ENCODE measurements at places on chromosomes 5 and 9. TPM values are rescaled to one million over a fixed set of nuclear protein-coding genes. Genes with fewer than 3 reads are reported as not detected.

Gene FGD3
- 95.7 TPM for total RNA-seq

DNA sequence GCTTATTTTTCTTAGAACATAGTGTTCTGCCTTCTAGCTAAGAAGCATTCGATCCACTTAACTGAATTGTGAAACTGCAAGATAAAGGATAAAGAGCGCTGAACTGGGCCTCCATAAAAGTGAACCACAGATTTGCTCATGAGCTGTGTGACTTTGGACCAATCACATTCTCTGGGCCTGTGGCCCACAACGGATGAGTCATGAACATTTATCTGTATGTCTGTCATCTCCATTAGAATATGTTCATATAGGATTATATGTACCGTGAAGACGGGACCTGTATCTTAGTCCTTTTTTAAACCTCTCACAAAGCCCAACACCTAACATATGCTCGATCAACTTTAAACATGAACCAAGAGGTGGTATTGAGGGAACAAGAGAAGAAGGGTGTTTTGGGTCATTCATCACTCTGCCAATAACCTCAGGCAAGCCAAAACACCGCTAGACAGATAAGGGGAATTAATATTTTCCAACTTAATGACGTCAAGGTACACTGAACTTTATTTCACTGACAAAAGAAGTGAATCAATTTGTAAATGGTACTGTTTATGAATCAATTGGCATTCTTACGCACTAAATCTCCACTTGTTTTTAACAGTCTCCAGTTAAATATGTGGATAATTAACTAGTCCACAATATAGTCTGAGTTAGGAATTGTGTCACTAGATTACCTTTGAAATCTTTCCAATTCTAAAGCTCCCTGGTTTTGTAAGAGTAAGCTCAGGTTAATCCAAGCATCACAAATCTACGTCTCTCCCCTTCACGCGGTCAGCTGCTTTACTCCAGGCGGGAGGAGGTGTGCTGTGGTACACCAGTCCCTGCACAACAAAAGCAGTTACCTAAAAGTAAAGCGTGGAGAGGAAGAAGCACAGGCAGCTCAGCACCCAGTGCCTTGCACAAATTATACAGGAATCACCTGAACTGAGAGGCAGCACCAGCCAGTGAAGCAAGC lies 1.6 kb downstream of the TMEM245 start:
- no peaks in the 10 kb centered on the region for H3K36me3 ChIP-seq
- no peak overlapping the region for H3K27ac ChIP-seq
- no peaks in the 10 kb centered on the region for H3K27me3 ChIP-seq

- no peaks in the 10 kb centered on the region for H3K4me1 ChIP-seq
- no peak overlapping the region for H3K27ac ChIP-seq
- no peak for DNase-seq
- H3K36me3 ChIP-seq: no peaks in the 10 kb centered on the region
These were observed 10.0 kb downstream of the COL15A1 start for GRCh38 chr9:98953581-98954243.

DNA sequence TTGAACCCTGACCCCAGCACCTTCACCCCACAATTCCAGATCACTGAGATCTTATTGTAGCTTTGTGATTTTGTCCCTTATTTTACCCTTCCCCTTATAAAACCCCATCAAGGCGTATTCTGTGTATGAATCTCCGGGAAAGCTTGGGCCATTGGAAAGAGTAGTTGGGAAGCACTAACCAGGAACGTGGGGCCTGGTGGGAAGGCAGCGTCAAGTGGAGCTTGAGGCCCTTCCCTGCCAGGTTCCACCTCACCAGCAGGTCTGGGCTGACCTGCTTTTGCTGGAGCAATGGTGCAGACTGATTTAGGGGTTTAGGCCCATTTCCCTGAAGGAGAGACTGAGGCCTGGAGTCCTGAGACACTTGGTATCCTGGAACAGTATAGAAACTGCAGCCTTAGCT lies 9.3 kb downstream of the PHF2 start:
- no peaks in the 10 kb centered on the region for H3K36me3 ChIP-seq
- no peaks in the 10 kb centered on the region for H3K27me3 ChIP-seq
- DNase-seq: no peak
- H3K27ac ChIP-seq: no peak overlapping the region
- H3K4me3 ChIP-seq: no peak overlapping the region

GRCh38 chr9:136644593-136645351 lies 17.9 kb upstream of the EGFL7 start:
- H3K27ac ChIP-seq: no peak overlapping the region
- no peak overlapping the region for H3K4me3 ChIP-seq
- DNase-seq: peak; percentile 68
- H3K4me1 ChIP-seq: peaks cover 20% of the 10 kb centered on the region
- no peaks in the 10 kb centered on the region for H3K36me3 ChIP-seq

DNA sequence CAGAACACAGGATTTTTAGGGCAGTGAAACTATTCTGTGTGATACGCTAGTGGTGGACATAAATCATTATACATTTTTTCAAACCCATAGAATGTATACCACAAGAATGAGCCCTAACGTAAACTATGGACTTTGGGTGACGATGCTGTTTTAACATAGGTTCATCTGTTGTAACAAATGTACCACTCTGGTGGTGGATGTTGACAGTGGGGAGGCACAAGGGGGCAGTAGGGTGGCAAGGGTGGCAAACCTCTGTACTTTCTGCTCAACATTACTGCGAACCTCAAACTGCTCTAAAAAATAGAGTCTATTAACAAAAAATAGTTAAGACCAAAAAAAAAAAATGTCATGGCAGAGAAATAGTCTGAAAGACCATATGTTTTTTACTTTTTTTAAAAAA lies 9.1 kb upstream of the MVB12B start:
- DNase-seq: peak; percentile 49
- no peak overlapping the region for H3K27ac ChIP-seq
- H3K27me3 ChIP-seq: no peaks in the 10 kb centered on the region

DNA sequence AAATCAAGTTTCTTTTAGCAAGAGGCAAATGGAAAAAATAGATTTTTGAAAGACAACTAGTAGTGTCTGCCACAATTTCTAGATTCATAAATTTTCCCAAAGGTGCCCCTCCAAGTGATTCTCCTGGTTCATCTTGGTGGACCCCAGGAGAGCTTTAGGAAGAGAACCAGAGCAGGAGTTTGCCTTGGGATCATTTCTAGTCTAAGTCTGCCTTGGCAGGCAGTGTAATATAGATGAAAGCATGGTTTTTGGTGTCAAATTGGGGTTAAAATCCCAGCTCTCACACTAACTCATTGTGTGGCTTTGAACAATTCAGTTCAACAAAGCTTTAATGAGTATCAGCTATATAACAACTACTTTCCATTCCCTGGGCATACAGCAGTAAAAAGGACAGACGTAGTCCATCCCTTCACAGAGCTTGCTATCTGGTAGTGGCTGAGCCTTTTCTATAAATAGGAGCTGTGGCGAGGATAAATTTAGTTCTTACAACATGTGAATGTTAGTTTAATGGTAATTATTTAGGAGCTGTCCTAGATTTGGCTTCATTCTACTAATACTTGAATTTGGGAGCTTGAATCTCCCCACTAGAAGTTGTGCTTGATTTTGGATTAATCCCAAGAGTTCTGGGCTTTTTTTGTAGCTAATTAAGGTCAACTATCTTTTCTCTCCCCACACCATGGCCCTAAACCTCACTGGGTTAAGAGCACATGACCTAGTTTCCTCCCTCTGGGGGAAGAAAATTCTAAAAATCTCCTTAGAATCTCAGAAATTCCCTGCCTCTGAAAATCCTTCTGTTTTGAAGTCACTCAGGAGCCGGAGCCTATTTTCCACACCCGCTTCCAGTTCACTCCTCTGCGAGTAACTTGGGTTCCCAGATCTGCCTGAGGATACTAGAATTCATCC lies 197.8 kb downstream of the PCSK1 start:
- H3K4me1 ChIP-seq: no peaks in the 10 kb centered on the region
- no peak overlapping the region for H3K4me3 ChIP-seq
- H3K27ac ChIP-seq: no peak overlapping the region
- H3K36me3 ChIP-seq: no peaks in the 10 kb centered on the region
- DNase-seq: no peak

DNA sequence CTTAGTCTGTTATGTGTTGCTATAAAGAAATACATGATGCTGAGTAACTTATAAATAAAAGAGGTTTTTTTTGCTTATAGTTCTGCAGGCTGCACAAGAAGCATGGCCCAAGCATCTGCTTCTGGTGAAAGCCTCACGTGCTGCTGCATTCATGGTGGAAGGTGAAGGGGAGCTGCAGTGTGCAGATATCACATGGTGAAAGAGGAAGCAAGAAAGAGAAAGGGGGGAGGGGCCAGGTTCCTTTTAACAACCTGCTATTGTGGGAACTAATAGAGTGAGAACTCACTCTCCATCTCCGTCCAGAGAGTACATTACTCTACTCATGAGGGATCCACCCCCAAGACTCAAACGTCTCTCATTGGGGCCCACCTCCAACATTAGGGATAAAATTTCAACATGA lies 12.5 kb upstream of the PARP8 start:
- no peak for DNase-seq
- no peaks in the 10 kb centered on the region for H3K4me1 ChIP-seq
- H3K27me3 ChIP-seq: no peaks in the 10 kb centered on the region
- no peak overlapping the region for H3K4me3 ChIP-seq
- no peak overlapping the region for H3K27ac ChIP-seq
- no peaks in the 10 kb centered on the region for H3K36me3 ChIP-seq

GRCh38 chr9:134189145-134189469 lies 24.7 kb upstream of the RNU6ATAC start:
- no peak for DNase-seq
- no peak overlapping the region for H3K27ac ChIP-seq
- no peak overlapping the region for H3K4me3 ChIP-seq
- peaks cover 17% of the 10 kb centered on the region for H3K4me1 ChIP-seq
- no peaks in the 10 kb centered on the region for H3K36me3 ChIP-seq
- H3K27me3 ChIP-seq: no peaks in the 10 kb centered on the region
